Activated CD4-positive, alpha-beta T cell treated with anti-CD3 and anti-CD28 coated beads, Interleukin-2, amount 50 U/mL, for 4 hours (primary cell): ENCODE measurements at places on chromosomes 5 and 9.

DNA sequence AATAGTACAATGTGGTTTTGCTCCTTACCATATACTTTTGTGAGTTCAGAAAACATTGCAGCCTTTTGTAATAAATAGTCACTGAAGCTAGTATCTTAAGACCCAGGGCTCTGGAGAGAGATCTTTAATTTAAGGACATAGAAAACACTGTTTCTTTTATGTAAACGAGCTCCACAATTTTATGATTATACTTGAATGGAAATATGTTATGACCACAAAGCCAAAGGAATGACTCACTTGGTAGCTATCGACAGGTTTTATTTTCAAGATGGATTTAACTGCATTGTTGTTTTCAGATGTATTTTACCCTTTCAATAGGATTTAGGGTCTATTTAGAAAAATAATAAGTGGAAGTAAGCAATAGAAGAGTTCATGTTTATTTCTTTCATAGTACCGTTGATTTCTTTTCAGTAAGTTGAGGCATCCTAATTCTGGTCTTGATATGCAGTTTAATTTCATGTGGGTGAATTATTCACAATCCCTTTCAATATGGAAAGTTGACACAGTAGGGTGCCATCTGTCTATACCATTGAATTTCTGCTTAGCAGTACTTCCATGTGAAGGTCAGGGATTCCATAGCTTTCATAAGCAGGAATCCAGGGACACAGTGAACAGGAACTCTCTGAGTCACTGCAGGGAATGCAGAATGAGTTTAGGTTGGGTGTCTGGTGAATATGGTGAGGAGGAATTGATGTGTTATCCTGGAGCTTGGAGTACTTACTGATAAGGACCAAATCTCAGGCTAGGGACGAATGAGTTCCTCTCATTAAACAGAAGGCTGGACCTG, 157.6 kb downstream of the CD180 start:
- no peak for DNase-seq

DNA sequence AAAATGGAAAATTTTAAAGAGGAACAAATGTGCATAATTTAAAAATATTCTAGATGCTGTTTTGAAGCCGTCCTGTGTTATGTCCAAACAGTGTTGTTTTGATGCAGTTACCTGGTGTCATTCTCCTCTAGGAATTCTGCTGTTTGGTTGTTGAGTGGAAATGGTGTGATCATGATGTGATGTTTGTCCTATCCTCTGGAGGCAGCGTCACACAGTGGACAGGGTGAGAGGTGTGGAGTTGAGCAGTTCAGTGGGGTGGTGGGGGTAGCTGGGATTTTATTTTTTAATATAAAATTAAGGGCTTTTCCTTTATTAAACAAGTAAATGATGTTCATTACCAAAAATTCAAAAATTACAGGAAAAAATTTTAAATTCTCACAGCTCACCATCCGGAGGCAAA, 31.2 kb downstream of the PRDM6 start:
- no peak for DNase-seq

DNA sequence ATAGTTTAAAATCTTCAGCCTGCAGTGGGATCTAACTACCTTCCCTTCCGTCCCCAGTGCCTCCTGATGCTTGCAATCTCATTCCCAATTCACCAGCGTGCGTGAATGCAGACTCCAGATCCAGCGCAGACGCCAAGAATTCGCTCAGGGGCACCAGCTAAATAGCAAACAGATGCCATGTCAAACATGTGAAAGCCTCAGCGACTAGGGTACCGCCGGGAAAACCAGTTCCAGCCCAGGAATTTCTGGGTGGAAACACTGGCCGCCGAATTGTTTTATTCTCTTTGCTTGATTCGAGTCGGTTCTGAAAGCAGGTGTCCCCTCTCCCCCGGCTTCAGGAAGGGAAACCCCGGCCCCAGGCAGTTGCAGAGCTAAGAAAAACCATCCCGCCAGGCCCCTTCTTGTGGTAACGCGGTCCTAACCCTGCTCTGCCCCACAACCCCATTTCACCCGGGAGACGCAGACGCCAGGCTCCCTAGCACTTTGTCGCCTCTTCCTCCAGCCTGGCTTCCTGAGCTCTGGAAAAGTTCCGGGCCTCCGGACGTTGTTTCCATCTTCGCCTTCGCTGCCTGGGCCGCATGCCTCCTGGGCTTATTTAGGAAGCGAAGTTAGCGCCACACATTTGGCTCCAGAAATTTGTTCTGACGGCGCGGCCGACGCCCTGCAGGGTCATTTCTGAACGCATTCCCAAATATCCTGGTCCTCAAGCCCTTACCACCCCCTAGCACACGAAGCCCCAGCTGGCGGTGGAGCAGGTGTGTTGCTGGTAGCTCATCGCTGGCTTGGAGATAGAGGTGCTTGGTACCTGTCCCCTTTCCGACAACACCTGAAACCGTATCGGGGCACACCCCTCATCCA, 665 bp upstream of the LVRN start:
- DNase-seq: no peak

- no peak for DNase-seq
These were observed 129.2 kb downstream of the MED27 start for GRCh38 chr9:131950487-131950886.

DNA sequence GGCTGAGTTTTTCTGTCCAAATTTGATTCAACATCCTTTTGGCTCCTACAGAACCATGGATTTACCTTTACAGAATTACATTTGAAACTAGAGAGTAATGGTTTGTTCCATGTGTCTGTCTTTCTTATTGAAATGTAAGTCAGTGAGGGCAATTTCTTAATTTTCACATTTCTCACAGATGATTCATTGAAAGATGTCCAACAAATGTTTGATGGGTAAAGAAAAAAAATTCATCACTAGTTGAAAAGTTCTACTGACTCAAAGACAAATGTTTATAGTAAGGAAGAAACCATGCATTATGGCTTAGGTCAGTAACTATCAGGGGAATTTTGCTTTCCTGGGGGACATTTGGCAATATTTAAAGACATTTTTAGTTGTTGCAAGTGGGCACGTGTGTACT, 131.6 kb upstream of the TRPM3 start:
- DNase-seq: no peak

DNA sequence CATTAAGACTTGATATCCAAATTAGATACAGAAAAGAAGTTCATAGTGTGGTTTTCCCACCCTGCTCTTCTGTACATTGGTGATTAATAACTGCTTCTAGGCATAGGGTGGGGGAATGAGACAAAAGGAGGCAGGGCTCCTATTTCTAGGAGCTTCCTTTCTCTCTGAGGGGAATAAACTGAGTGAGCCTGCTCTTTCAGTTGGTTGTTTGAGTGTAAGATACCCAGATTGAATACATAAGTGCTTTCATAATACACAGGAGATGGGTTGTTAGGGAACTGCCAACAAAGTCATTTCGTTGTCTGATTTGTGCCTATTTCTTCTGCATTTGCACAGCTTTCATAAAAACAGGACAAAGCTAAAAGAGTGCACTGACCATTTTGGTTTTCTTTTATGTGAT, 48.9 kb upstream of the TTC23L start:
- no peak for DNase-seq

GRCh38 chr9:111150181-111150580, 111.9 kb upstream of the LPAR1 start:
- DNase-seq: no peak

GRCh38 chr5:134511796-134512660, 13.4 kb upstream of the JADE2 start:
- DNase-seq: no peak

- no peak for DNase-seq
These were observed 4.5 kb downstream of the FANCC start for GRCh38 chr9:95313010-95313498.

DNA sequence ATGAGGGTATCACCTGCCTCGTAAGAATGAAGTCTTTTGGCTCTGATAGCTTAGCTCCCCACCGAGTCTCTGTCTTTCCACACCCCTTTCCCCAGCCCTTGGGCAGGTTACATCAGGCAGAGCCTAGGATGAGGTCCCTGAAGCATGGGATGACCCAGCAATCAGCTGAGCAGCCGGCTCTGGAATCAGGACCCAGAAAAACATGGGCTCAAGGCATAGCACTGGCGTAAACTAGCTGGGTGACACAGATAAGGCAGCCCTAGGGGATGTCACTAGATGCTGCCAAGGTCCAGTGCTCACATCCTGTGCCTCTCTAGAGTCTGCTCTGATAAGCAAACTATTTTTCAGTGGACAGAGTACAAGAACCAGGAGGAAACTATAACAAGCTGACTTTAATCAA, 26.6 kb downstream of the IDNK start:
- DNase-seq: no peak

- DNase-seq: no peak
These were observed 236.5 kb downstream of the DRD1 start for GRCh38 chr5:175207321-175208040.

DNA sequence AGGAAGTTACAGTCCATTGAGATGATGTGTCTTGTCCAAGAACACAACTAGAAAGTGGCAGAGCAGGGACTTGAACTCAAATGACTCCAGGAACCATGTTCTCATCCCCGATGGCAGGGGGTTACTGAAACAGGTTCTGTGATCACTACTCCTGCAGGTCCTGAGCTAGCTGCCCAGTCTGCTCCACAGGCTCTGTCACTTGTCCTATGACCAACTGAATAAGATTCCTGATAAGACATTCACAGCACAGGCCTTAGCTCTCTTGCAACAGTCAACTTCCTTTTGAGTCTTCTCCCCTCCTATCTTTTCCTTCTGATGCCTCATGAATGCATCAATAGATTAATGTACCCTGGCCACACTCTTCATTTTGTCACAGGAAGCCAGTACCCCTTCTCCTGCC, 109.2 kb downstream of the SH3TC2 start:
- DNase-seq: no peak

DNA sequence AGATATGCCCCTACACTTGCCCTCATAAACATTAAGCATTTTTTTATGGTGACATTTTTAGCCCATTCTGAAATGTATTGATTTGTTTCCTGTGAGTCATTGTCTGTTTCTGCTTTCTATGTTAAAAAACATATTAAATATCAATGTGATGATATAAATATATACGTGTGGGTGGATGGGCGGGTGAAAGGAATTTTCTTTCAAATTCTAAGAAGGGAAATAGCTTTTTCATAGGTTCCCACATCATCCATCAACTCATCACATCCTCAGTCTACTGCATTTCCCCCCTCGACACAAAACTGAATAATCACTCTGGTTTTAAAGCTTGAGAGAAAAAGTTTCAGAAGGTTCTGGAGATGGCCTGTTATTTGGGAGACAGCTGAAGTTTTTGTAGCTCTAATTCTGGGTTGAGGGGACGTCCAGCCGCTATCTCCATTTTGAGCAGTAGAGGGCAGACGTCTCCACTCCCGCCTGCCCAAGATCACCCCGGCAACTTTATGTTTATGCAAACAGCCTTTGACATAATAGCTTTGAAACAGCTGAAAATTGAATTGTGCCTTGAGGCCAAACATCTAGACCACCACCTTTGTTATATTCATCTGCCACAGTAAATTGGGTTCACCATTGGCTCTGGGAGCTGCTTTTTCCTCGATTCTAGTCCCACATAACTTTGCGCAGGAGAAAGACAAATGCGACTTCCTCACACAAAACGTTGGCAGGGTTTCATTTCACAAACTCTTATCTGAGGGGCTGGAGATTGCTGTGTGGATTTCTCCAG, 216.2 kb upstream of the CLINT1 start:
- peak; percentile 12 for DNase-seq

GRCh38 chr5:77218263-77218662, 7.8 kb downstream of the PDE8B start:
- no peak for DNase-seq

DNA sequence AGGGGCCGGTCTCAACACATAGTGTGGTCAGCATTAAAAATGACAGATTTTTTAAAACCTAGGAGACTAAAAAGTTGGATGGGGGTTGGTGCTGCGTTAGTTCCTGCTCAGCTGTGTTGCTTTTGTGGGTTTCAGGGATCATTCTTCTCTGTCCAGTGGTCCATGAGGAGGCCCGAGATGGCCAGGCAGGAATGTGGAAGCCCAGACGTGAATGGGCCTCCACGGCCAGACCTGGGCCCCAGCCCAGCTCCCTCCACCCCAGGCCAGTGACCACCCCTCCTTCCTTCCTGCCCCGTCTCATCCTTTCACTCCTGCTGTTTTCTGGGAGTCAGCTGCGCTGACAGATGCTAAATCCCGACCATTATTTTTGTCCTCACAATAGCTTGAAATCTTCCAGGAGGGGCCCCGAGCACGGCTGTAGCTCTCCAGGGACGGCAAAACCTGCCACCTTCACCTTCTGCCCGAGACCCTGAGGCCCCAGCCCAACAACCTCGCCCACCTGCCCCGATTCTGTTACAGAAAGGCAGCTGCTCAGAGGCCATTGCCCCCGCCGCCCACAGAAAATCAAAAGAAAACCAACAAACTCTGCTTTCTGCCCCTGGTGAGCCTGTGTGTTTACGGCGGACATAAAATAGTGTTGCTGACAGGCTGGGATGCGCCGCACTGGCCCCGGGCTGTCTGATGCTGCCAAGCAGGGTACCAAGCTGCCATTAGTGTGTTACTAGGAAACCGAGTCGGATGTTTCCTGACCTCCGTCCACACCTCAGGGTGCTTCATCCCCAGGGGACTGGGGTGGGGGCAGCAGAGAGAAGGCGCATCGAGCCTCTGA, 83.7 kb upstream of the SARDH start:
- no peak for DNase-seq

GRCh38 chr5:154517181-154517580, 39.2 kb upstream of the HAND1 start:
- DNase-seq: no peak

DNA sequence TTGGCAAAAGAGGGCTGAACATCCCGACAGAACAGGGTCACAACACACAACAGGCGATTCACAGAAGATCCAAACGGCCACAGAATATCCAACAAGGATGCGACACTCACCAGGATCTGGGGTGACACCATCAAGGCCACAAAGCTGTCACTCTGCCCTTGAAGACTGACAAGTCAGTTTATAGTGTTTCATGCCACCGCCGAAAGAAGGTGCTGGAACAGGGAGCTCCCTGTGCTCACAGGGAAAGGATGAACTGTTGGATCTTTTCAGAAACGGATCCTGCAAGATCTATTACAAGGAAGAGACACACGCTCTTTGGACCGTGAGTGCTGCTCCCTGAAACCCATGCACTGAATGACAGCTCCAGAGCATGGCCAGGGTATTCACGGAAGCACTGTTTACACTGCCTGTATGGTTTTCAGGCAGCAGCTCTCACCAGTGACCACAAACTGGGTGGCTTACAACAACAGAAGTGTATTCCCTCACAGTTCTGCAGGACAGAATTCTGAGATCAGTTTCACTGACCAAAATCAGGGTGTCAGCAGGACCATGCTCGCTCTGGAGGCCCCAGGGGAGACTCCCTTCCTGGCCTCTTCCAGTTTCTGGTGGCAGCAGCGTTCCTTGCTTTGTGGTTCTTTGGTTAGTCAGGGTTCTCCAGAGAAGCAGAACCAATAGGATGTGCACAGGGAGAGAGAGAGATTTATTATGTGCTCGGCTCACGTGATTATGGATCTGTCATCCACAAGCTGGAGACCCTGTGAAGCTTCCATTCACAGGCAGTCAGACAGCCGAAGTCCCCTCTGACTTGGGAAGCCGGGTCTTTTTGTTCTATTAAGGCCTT, 52.8 kb downstream of the SEMA4D start:
- DNase-seq: no peak

DNA sequence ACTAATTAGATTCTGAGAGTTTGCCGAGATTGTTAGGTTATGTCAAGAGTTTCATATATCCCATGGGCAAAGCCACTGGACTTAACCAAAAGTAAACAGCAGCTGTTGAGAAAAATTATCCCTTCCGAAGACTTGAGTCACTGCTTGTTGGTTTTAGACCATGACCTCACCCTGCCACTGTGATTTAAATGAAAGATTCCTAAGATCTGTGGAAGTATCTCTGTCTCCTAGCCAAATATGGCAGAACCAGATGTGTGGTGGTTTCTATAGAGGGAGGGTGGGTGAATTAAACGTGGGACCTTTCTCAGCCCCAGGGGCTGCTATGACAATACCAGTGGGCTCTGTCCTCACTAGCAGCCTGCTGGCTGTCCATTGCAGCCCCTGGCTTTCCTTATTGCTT, 19.3 kb downstream of the DMRT3 start:
- no peak for DNase-seq
